ENCODE measurements at places on chromosomes 6 and 20.

DNA sequence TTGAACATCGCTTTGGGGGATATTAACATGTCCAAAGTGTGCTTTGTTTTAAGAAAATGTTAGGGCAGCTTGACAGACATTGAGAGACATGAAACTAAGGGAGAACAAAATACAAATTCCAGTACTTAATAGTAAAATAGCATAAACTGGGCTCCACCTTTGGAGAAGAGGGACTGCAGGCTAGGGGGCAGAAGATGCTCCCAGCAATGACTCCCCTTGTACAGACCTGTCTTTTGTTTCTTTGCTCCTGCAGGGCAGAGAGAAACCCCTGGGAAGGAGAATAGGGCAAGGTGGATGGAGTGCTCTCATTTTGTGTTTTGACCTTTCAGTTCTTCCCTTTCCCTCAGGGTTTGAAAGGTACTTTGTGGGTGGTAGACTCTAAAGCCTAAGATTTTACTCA, 115.6 kb upstream of the PLCB4 start:
- DNase-seq, result no peak

DNA sequence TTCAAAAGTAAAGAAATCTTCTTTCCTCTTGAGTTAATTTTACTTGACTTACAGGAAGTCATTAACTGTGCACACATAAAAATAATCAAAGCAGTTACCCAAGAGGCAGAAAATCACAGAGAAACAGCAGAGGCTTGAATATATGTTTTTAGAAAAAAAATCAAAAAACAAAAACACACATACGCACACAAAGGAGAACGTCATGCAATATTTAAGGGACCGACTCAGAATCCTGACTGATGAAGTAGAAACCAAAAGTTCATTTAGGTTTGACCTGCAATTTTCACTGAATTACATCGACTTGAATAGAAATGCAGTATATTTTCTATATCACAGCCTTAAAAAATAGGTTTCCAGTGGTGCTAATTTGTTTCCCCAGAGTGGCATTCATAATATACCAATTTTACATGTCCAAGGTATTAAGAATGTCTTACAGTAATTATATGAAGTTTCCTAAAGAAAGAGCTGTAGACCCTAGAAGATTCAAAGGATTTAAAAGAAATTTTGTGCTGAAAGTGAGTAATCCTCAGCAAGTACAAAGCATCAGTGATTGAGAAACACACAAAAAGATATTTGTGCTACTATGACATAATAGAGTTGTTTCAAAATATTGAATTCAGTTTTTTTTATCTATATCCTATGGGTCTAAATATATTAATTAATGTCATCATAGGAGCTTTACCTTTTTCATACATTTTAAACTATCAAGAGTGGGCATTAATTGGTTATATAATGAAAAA, 358.5 kb upstream of the RUNX2 start:
- DNase-seq, result no peak

GRCh38 chr20:53903652-53903987, 166.8 kb downstream of the BCAS1 start:
- no peak for DNase-seq

GRCh38 chr6:82840571-82840970, 225.1 kb downstream of the UBE3D start:
- no peak for DNase-seq

- no peak for DNase-seq
Measured at GRCh38 chr6:83702077-83702476, 6.8 kb downstream of the SNAP91 start.

DNA sequence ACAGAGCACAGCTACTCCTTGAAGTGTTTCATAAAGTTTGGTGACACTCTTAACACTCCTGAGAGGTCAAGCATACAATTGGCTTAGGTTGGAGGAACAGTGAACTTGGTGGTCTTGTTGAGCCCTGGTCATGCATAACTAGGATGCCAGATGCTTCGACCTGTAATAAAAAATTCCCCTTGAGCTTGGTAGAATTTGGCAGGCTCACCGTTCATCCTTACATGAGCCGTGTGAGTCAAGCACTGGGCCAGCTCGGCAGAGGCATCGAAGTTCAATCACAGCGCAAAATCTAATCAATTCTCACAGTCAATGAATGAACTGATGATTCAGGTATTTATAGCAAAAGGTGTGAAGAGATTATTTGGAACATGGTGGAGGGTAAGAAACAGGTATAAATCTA, 33.7 kb downstream of the CYP24A1 start:
- DNase-seq, result no peak
